ENCODE measurements at places on chromosomes 2 and 18.

DNA sequence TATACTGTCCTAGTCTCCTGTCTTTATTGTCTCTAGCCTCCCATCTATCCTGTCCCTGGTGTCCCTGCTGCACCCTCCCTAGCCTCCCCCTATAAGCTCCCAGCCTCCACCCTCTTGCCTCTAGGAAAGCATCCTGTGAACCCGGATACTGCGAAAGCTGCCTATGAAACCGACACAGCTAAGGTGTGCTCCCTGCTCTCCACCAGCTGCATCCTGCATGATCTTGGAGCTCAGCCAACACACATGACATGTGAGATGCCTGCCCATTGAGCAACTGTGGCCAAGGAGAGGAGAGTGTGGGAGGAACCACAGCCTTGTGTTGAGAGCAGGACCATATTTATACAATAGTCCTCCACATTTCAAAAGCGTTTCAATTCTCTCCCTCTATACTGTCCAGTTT, 187.1 kb downstream of the ZBTB7C start:
- peak; percentile 92 for DNase-seq

DNA sequence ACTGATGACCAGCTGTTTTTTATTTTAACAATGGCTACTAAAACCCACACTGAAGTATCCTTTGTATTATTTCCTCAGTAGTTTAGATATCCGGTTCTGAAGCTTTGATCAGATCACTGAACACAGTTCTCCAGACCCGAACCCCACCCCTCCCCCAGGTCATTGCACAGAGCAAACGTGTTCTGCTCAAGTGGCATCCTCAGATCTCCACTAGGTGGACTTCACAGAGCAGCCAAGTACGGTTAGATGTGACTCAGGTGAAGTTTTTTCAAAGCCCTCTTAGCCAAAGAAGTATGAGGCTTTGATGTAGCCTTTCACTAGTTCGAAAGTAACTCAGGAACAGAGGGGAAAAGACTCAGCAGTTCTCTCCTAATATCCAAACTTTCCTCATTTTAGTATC, 142.7 kb upstream of the NRP2 start:
- no peak for DNase-seq

DNA sequence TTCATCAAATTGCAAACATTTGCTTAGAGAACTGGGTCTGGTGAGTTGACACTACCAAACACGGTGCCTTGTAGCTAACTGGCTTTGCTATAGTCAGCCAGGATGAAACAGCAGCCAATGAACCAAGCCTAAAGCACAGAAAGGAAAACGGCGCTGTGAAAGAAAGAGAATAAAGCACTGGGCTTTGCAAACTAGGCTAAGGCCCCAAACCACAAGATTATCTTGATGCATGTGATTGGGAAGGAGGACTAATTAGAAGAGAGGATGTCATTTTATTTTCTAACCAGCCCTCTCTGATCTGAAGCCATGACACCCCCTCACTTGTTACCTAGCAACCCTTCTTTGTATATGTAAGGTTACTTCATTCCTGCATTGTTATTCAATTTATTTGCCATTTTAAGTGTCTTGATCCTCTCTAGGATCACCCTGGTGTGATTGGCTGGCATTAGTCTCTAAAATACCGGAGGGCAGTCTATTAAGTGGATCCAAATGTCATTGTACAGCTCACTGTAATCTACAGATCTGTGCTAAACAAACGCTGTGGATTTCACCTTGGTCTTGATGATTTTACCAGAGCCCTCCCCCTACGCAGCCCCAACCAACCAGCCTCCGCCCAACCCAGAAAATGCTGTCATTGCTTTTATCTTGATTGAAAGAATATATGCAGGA, 395.4 kb upstream of the ACVR2A start:
- peak; percentile 82 for DNase-seq

GRCh38 chr18:63241317-63241712, 78.3 kb downstream of the BCL2 start:
- DNase-seq: no peak

DNA sequence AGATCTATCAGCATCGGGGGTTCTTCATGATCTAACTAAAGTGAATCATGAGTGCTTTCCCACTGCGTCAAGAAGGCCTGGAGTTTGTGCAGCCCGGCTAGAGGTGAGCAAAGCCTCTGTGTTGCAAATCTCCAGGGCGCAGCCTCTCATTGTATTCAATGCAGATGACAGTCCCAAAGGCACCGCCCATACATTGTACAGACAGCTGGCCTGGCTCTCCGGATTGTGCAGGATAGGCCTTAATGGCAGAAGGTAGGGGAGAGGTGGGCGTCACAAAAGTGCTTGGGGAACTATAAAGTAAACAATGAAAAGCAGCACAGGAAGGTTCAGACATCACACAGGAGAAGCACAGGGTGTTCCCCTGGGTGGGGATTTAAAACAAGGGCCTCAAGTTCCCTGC, 907 bp upstream of the GYPC start:
- no peak for DNase-seq

DNA sequence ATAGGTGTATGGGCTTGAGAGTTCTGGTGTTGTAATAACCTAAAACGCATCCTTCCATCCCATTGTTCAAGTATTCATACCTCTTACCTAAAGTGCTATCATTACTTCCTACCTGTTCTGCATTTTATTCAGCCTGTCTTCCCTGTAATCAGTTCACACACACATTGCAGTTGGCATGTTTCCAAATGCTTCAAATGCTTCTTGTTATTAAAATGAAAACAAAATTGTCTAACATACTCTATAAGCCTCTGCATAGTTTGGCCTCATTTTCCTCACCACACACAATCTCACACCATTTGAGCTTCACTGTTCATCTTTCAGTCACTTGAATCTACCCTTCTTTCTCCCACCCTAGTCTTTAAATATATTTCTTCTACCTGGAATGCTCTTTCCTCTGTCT, 1178.2 kb upstream of the NRXN1 start:
- no peak for DNase-seq

DNA sequence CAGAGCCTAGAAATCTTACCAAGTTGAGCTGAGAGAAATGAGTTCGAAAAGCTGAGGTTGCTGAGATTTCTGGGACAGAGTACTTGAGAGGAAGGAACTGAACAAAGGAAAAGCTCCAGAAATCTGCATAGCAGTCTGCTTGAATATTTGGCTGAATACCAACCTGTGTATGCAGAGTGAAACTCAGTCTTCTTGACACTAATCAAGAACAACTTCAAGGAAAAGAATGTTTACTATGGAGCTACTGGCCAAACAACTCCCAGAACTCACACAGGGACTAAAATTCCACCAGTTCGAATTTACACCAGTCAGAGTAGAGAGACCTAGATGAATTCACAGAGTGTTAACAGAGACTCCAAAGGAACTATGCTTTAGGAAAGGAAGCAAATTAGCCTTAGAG, 66.5 kb downstream of the USP37 start:
- DNase-seq: no peak

GRCh38 chr2:238141541-238142318, 3.3 kb downstream of the KLHL30 start:
- no peak for DNase-seq

DNA sequence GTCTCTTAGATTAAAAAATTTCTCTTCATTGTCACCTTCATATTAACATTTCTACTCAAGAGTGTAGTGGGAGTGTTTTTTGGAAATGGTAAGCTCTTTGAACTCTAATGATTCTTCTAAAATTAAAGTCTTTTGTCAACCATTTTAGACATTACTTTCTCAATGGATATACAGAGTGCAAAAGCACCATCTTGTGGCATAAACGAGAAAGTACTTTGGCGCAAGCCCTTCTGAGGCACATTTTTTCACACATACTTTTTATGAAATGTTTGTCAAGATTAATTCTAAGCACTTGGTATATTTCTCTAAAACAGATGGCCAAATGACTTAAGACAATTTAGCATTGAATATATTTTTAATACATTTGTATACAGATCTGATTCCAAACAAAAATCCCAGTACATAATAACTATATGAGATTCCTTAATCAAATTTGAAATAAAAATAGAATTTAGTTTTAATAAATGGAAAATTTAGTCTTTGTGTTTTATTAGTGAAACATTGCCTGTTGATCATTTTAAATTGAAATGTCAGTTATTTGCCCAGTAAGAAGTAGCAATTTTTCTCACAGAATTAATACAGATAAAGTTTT, 63.3 kb upstream of the GALNT5 start:
- peak; percentile 6 for DNase-seq

- DNase-seq: peak; percentile 82
Measured at GRCh38 chr2:208359632-208359986, 47.0 kb upstream of the PTH2R start.

GRCh38 chr2:208269091-208269490, 3.0 kb downstream of the PIKFYVE start:
- DNase-seq: no peak

DNA sequence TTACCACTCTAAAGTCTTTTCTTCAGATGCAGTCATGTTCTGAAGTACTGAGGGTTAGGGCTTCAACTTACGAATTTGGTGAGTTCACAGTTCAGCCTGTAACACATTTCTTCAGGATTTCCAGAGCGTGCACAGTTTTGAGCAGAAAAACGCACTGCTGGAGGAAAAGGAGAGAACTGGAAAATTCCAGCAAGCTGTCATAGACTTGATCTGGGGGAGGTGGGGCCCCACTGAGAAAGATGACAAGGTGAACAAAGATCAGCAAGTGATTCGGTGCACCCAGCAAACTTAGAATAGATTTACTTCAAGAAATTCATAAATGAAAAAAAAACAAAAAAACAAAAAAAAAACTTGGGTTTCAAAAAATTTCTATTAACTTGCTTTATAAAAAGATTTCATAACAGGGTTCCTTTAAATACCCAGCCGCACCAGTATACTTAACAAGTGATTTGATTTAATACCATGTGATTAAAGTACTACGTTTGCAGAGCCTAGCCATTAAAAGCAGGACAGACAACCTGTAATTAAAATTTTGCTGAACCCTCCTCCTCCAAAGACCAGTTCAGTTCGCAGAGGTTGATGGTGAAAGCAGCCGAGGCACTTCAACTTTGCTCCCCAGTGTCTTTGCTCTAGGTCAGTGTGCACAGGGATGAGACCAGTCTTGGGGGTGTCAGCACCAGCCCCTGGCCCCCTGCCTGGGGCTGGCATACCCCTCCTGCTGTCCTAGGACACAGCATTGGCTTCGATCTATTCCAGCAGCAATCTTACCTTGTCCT, 30.5 kb downstream of the CTIF start:
- no peak for DNase-seq

- no peak for DNase-seq
Measured at GRCh38 chr2:233289648-233290047, 18.0 kb upstream of the SAG start.

GRCh38 chr2:70089220-70089982, 2.1 kb downstream of the PCBP1 start:
- peak; percentile 89 for DNase-seq

GRCh38 chr2:106704798-106705197, 181.2 kb downstream of the ST6GAL2 start:
- no peak for DNase-seq

DNA sequence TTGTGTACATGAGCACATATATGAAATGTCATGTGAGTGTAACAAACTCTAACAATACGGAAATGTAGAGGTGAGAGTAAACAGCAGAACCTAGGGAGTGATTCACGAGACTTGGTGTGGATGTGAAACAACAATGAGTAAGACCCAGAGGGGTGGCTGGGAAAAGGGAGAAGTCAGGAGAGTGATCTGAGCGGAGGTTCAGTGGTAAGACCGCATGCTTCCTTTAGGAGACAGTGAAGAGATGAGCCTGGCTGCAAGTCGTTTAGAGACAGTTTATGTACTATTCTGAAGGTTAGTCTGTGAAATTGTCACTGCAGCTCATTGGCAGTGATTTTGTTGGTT, 150.6 kb downstream of the PRPF40A start:
- DNase-seq: no peak

DNA sequence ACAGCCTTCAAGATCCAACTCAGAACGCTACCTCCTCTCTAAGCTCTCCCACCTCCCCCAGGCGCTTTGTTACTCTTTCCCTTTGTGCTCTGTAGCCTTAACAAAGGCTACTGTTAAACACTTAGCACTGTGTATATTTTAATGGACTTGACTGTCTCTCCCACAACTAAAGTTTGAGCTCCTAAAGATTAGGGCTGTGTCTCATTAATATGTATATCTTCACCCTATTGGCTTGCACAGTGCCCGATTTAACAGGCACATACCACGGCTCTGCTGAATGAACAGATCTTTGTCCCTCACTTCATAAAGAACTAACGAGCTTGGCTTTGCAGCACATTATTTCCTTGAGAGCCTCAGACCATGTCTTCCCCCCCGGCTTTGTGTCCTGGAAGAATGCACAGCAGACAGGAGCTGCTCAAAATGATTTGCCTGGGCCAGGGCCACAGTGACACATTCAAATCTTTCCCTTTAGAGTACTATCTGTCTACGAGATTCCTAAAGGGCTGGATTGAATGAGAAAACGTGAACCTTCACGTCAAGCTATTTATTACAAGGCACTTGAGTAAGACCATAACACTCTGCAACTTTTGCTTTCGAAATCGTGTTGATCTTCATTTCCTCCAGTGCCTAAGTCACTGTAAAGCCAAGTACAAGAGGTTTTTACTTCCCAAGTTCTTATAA, 22.1 kb downstream of the ABHD3 start:
- DNase-seq: no peak

GRCh38 chr2:43519643-43520221, 76.1 kb downstream of the THADA start:
- peak; percentile 56 for DNase-seq

GRCh38 chr18:28176698-28176947, 307 bp downstream of the CDH2 start:
- DNase-seq: no peak

GRCh38 chr2:185833864-185834263, 95.3 kb downstream of the FSIP2 start:
- DNase-seq: no peak

DNA sequence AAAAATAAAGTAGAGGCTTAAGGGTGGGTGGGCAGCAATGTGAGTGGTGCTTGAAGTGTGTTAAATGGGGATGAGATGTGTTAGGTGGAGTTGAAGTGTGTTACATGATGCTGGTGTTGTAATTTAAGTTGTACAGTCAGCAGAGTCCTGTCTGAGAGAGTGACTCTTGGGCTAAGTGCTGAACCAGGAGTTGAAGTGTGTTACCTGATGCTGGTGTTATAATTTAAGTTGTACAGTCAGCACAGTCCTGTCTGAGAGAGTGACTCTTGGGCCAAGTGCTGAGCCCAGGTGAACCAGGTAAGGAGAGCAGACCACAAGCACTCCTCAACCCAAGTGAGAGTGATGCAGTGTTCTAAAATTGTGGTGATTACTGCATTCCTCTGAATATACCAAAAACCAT, 40.6 kb downstream of the LCLAT1 start:
- peak; percentile 28 for DNase-seq

- no peak for DNase-seq
Measured at GRCh38 chr18:75172299-75173124, 36.4 kb downstream of the PTGR3 start.
